ENCODE measurements at places on chromosomes 3 and 15. TPM values are rescaled to one million over a fixed set of nuclear protein-coding genes. Genes with fewer than 3 reads are reported as not detected.

The ARGFX gene
- total RNA-seq = not detected

- H3K36me3 ChIP-seq = no peaks in the 10 kb centered on the region
- H3K27me3 ChIP-seq = peaks cover 4% of the 10 kb centered on the region
- H3K27ac ChIP-seq = no peak overlapping the region
- no peak for DNase-seq
These were observed 147.0 kb upstream of the VEPH1 start for GRCh38 chr3:157650172-157650571.

The EOMES gene
- total RNA-seq = not detected

The BAHD1 gene
- total RNA-seq = 29.9 TPM

Data from glutamatergic neuron (in vitro differentiated cells).